ENCODE measurements at places on chromosomes 16 and 17.

GRCh38 chr16:85838381-85838780 is 38.9 kb downstream of the COX4I1 start:
- no peak for DNase-seq

DNA sequence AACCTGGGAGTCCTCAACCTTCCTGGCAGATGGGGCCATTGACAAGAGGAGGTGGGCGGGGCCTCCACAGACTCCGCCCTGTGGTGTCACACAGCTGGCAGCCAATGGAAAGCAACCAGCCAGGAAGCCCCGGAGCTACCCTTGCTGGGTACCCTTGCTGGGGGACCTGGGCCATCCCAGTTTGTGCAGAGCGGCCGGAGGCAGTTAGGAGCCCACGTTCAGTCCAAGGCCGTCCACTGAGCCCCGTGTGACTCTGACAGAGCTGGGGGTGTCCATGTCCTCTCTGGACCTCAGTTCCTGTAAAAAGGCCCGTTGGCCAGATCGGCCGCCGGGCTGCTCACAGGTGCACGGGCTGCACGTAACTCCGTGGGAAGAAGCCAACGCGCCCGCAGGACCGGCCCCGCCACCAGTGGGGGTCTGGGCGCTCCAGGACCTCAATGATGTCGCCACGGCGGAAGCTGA is 17.1 kb upstream of the FAM83G start:
- DNase-seq = no peak

- DNase-seq = no peak
Measured at GRCh38 chr16:49835161-49835777, 20.6 kb downstream of the ZNF423 start.

GRCh38 chr17:39981207-39981741 is 667 bp downstream of the PSMD3 start:
- DNase-seq = no peak

- DNase-seq = no peak
Measured at GRCh38 chr17:76174037-76174436, 33.0 kb upstream of the FOXJ1 start.

DNA sequence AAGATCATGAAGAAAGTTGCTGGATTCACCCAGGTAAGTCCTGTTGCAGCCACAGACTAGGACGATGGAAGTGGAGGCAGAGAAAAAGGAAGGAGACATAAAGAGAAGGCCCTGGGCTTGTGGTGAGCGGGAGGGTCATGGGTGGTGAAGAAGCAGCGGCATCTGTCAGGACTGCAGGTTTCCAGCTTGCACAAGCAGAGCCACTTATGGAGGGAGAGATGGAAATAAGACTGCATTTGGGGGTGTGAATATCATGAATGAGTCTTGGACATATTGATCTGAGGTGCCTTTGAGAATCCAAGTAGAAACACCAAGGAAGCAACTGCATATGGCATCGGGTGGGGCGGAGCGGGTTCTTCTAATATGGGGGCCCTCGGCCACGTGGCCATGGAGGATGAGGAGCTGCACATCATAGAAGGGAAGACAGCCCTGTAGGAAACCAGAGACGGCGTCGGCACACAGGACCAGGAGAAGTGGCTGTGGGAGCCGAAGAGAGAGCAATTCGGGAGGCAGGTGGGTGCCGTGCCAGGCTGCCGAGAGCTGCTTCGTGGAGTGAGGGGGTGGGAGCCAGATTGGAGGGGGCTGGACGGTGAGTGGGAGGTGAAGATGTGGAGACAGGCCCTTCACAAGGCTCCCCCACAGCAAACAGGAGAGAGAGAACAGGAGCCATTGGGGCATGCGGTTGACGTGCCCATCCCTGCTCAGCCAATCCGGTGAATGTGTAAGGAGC is 243.5 kb downstream of the GSG1L start:
- no peak for DNase-seq

GRCh38 chr17:42670789-42671657 is 5.8 kb downstream of the PLEKHH3 start:
- DNase-seq = no peak

DNA sequence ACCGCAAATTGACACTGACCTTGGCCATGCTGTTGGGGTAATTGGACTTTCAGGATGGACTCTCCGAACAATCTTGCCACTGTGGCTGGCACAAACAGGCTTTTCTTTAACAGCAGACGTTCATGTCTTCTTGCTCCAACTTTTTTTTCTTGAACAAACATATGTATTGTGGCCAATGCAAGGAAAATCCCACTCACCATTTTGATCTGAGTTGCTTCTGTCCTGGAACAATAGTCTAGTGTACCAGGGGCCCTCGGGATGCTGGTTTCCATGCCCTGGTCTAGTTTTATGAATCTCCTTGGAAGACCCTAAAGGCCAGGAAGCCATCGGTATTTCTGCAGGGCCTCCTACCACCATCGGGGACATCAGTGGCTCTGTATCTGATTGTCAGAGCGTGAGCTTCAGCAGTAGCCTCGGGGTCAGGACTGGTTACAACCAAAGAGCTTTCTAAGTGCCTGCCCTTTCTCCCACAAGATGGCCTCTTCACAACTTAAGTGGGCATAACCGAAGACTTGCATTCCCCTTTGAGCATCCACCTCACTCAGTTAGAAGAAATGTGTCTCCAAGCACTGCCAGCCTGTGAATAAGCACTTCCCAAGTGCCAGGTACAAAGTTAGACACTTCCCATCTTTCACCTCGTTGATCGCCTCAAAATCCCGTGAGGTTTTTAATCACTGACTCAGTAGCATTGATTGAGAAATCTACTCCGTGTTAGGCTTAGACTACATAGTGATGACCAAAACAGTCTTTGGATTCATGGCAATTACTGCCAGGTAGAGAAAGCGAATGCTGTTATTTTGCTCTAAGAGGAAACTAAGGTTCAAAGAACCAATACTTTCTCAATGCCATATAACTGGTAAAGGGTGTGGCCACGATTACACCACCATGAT is 87.0 kb upstream of the TBX2 start:
- DNase-seq = no peak

DNA sequence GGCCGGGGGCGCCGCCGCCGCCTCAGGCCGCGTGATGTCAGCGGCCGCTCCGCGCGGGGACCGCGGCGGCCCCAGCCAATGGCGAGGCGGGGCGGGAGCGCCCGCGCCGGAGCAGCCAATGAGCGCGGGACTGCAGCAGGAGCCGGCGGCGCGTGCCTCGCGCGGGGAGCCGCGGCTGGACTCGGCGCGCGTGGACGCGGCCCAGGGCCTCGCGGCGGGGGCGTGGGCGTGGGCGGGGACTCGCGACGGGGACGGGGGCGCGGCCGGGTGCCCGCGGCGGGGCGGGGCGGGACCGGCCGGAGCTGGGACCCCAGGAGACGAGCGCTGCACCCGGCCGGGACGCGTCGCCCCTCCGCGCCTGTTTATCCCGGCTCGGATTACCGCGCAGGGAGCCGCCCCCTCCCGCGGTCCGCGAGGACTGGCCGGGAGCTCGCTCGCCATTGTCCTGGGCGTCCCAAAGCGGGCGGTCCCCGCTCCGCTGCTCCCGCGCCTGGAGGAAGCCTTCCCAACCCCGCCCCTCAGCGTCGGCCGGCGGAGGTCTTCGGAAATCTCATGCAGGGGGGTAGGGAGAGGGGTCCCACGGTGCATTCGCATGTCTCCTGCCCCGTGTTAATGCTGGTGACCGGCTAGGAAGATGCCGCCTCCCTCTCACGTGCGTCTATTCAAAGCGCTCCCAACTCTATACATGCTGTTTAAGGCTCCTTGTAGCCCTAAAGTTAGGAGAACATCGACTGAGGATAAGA is at the start of gene RNF157:
Gene RNF157, minus strand, starts transcription at position 33 of the 743 bp plus-strand sequence. CDS start 253 bp downstream, outside the sequence.
- peak; percentile 79 for DNase-seq

DNA sequence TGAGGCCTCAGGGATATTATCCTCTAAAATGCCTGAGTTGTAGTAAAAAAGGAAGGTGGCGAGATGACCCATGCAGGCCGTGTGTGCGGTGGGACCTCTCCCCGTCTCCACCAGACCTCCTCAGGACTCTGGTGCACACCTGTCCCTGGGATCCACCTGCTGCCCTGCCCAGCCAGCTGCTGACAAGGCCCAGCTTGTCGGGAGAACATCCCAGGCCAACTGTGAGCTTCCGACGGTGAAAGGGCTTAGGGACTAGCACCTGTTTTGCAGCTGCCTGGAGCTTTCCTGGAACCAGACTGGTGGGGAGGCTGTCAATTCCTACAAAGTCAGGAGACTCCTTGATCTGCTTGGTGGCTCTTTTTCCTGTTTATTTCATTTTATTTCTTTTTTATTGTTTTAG is 11.6 kb downstream of the IL34 start:
- DNase-seq = no peak

GRCh38 chr17:61631800-61632199 is 40.8 kb upstream of the NACA2 start:
- DNase-seq = no peak

- DNase-seq = no peak
Measured at GRCh38 chr16:11414815-11415775, 69.8 kb downstream of the RMI2 start.

GRCh38 chr17:75555679-75556153 is 30.2 kb downstream of the LLGL2 start:
- DNase-seq = no peak
